ENCODE measurements at places on chromosomes 2 and 18.

GRCh38 chr2:238742066-238742465 is 105.8 kb upstream of the TWIST2 start:
- DNase-seq: no peak

DNA sequence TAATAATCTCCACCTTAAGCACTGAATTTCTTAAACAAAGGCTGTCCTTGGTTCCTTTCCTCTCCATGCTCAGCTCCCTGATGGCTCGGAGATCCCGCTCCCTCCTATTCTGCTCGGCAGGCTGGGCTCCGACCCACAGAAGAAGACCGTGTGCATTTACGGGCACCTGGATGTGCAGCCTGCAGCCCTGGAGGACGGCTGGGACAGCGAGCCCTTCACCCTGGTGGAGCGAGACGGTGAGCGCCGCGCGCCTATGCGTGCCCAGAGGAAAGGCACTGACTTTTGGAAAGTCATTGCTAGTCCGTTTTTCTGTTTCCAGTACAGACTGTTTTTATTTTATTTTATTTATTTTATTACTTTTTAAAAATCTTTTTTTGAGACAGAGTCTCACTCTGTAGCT is 9.6 kb downstream of the CNDP2 start:
- no peak for DNase-seq

DNA sequence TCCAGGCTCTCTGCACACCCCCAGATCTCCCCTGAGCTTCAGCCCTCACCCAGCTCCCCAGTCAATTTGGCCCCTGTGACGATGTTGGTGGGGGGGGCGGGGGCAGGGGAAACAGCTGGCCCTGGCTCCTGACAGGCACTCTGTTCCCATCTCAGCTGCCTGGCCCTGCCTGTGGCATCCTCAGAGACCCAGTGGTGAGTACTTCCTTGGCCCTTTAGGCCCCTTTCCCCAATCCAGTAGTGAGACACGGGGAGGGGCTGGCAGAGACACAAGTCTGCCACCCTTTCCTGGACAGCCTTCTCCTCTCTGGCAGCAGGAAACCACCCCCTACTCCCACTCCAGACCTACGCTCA is 19.3 kb upstream of the C1QL2 start:
- no peak for DNase-seq

DNA sequence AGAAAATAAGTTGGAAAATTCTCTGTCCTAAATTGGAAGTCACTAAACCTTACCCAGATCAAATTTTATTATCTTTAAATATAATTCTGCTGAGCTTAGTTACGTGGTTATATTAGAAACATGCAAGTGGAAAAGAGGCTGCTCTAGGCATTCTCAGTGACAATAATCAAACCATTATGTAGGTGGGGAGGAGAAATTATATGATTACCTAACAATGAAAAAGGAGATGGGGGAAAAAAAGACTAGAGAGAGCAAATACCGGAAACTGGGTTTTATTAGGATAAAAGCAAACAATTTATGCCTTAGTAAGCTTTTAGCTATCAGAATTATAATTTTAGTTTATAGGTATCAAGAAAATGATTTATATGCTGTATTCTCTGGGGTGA is 53.2 kb downstream of the PHLPP1 start:
- no peak for DNase-seq

GRCh38 chr2:207066166-207066565 is 99.6 kb downstream of the KLF7 start:
- DNase-seq: no peak

DNA sequence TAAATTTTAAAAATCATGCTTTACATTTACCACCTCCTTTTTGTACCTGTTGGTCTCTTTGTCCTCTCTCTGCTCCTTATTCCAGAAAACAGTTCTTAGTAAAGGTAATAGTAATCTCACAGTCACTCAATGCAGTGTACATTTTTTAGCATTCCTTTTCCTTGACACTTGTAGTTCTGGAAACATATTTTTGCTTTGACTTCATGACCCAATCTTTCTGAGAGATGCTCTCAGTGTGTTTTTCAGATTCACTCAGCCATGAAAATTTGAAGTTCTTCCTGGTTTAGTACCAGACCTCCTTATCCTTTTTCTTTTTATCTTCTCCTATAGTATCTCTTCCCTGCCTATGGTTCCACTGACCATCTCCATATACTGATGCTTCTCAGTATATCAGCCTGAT is 747.5 kb upstream of the ZEB2 start:
- no peak for DNase-seq

- DNase-seq: no peak
Observed at GRCh38 chr2:133666621-133667020, 98.4 kb upstream of the NCKAP5 start.

- no peak for DNase-seq
Observed at GRCh38 chr2:218859556-218859987, at the start of gene WNT6. TSS of gene WNT6 (plus strand) at chr2:218859805. CDS start at chr2:218860038, 233 bp downstream.

- no peak for DNase-seq
Observed at GRCh38 chr2:162710287-162710890, 128.2 kb downstream of the KCNH7 start.

GRCh38 chr2:189298481-189298880 is 118.9 kb upstream of the COL5A2 start:
- DNase-seq: no peak

DNA sequence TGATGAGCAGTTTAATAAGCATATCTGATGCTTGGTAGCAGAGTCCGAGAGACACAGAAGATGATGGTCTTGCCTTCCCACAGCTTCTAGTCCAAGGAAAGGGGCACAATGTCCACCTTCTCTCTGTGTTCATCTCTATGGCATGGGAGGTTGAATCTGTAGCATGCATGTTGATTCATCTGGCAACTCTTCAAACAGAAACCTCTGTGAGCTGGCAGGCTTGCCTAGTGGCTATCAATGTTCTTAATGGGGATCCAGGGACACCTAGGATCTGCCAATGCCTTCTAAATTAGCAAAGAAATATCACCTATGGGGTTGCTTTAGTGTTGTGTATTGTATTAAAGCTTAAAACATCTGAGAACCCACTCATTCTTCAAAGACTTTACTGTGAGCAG is 170.8 kb downstream of the INO80D start:
- no peak for DNase-seq

DNA sequence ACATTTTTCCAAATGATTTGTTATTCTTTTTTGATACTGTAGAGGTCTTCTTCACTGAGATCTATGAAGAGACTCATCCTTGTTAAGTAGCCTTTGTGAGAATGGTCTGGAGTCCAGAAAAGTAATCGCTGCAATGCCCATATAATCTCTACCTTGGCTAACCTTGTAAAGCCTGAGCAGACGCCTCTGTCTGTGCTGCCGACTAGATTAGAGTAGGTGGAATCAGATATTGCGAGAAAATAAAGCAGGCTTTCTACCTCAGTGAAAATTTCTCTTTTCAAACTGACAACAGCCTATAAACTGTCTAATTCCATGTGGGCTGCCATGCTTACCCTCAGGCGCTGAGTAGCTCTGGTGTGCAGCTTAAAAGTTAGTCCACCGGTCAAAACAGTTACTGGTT is 17.5 kb upstream of the CERS6 start:
- no peak for DNase-seq

GRCh38 chr2:151562398-151562797 is 152.7 kb downstream of the RIF1 start:
- no peak for DNase-seq

Measured in T-helper 2 cell treated with Interferon-gamma antibody and Interleukin-4, amounts not matched to agents 5 μg/mL and 100 μg/mL, for 36 hours (primary cell).